ENCODE measurements at places on chromosomes 2 and 18.

GRCh38 chr2:164706522-164706921 is 85.2 kb upstream of the GRB14 start:
- DNase-seq, result no peak

GRCh38 chr18:8208716-8209115 is 400.5 kb upstream of the RAB12 start:
- DNase-seq, result no peak

DNA sequence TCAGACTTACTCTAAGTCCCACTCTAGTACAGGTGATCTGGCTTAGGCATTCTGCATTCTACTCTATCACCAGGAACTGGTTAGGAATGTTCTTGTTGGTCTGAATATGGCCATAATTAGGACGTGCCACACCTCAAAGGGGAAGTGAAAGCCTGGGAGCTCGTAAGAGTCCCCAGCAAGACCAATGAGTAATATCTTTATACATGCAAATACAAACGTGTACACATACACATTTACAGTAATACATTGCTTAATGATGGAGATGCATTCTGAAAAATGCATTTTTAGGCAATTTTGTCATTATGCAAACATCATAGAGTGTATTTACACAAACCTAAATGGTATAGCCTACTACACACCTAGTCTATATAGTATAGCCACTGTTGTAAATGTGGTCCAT is 19.5 kb upstream of the ERCC3 start:
- no peak for DNase-seq

- no peak for DNase-seq
These were observed 98.0 kb downstream of the PTPN4 start for GRCh38 chr2:119857742-119858141.

Measured in cortex of kidney (tissue), 1 donor.